NCI-H2107 (cell line): ENCODE measurements at places on chromosomes 4 and X.

DNA sequence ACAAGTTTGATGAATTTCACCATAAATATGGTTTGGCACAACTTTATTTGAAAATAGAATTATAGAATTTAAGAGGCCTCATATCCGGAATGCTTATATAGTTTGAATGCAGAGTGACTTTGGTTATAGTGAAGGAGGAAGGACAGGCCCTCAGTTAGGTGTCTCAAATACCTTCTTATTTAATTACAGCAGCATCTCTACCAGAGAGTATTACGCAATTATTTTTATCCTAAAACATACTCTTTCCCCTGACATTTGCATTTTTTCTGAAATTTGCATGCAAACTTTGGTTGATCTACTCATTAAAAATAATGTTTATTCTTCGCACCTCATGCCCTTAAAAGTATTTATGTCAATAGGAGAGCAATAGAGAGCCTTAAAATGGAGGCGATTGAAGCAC, 305.4 kb downstream of the PACRGL start:
- no peak for DNase-seq

DNA sequence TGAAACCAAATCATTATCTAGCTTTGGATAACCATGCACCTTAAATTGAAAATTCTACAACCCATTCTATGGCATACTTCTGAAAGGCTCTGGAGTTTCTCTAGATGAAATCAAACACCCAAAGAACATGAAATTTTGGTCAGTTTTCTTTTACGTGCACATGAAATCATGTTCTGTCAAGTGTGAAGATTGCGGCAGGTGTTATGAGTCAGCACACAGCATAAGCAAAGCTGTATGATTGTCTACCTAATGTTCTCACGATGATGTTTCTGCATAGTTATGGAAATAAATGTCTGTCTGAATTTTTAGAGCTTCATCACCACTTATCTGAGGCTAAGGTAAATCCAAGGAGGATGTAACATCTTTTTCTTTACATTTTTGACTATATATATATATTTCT, 495.3 kb downstream of the IL1RAPL1 start:
- DNase-seq: no peak

DNA sequence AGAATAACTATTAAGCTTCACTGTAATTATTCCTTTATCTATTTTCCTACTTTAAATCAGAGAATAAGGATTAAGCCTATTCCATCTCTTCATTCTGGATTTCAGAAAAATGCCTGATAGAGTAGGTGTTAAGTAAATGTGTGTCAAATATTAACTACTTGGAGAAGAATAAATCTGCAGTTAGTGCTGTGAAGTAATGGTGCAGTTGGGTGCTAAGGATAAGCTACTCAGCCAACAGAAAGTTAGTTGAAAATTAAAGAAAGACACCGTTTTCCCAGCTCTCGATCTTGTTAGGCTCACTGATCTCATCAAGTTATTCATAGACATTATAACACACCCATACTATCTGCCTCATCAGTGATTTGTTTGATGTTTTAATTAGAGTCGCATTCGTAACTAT, 7.1 kb downstream of the PF4V1 start:
- DNase-seq: no peak

GRCh38 chr4:11418610-11419009, 10.1 kb downstream of the HS3ST1 start:
- DNase-seq: no peak

DNA sequence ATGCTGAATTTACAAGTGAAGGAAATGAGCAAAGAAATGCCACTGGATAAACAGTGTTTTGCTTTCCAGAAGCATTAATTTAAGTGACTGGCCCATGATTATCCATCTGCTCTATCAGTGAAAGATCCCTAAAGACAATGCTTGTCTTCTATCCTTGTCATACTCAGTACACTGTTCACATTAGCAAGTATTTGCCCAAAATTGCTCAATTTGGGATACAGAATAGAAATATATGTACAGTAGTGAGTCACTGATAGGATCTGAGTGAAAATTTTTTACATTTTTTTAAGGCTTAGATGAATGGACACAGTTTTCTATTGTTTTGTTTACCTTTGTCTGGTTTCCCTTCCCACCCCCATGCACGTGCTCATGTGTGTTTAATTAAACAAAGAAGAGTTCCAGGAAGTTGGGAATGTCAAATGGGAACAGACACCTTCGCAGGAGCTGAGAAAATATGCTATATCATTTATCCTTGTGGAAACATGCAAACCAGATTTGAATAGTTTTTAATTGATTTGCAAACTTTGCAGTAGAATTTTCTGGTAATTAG, 656.3 kb downstream of the RPA4 start:
- DNase-seq: no peak

GRCh38 chr4:156765277-156765676, 206.3 kb downstream of the PDGFC start:
- no peak for DNase-seq

GRCh38 chr4:86283371-86283770, 76.5 kb downstream of the MAPK10 start:
- no peak for DNase-seq

GRCh38 chr4:89576246-89576645, 260.7 kb downstream of the SNCA start:
- DNase-seq: no peak

- DNase-seq: no peak
Measured at GRCh38 chrX:11407331-11408108, 114.3 kb downstream of the AMELX start.

- no peak for DNase-seq
Measured at GRCh38 chr4:151876381-151876988, 115.7 kb upstream of the GATB start.

DNA sequence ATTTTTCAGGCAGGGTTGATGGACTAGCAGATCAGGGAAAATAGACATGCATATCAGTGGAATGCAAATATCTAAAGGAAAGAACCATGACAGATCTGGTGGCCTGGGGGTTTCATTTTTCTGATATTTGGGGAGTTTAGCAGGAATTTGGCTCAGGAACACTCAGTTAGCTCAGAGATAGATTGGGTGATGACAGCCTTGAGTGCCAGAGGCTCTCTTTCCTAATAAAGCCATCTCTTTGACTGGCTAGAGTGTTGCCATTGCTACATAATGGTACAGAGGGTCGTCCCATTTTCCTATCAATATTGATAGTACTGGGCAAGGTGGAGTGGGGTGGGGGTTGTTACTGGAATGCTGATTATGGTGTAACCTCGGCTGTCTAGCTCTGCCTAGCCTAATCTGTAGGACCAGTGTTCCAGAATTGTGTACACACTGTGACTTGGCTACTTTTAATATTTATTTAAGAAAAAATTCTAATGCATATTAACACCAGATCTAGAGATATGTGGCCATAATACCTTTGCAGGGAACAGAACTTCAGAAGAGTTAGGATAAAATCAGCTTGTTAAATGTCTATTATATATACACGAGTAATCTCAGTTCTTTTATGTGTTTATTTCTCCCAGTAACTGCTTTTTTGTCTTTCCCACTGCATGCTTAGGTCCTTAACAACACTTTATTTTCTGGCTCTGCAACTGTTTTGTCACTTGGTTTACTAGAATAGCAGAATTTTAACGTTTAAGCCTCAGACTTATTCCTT, 145.0 kb upstream of the SPOCK3 start:
- DNase-seq: no peak

- DNase-seq: no peak
Measured at GRCh38 chr4:20904966-20905365, 204.7 kb downstream of the PACRGL start.
